GM10248 (cell line): ENCODE measurements at places on chromosomes 3 and 15.
A peak's percentile ranks its signal among the peaks of the same experiment; 100 is the strongest.

GRCh38 chr3:181726351-181727330 lies 14.9 kb downstream of the SOX2 start:
- no peak for DNase-seq

DNA sequence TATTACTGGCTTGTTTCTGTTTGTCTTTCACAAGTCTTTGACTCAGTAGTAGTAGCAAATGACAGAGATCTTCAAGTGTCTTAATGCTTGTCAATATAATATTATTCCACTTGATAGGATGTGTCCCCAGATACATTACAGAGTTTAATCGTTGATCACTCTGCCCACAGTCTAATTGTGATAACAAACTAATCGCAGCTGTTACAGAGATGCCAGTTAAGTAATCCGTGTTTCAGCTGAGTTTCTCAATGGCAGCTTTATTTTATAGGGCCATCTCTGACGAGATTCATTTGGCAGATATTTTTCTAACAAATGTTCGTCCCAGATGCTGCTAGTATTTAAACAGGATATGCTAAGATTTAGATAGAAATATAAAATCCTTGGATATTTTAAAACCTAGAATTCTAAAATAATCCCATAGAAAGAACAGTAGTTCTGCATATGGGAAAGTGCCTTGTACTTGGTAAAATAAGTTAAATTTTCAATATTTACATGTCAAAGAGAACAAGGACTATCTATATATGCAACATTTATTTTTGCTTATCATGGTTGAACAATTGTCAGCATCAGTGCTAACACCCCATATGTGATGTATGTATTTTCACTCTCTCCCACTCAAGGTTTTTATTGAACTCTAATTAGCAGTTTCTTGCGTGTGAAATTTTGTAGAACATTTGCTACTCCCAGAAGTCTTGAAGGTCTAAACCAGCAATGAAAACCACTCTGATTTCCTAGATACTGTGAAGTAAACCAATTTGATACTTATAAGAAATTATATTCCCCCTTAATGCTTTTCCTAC lies 185.5 kb downstream of the MBNL1 start:
- no peak for DNase-seq

DNA sequence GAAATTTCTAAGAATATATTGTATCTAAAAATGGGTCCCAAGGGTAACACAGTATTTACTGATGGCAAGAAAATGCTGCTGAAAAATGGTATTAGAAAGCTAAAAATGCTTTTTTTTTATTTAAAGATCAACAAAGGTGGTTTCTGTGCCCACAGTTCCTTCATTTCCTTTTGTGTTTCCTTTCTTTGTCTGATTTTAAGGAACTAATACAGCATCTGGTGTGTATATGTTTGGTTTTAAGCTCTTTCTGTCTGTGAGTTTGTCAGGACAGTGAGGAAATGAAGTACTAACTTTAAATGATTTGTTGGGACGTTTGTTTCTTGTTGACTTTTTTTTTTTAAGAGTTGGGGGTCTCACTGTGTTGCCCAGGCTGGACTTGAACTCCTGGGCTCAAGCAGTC lies 38.2 kb downstream of the RASA2 start:
- no peak for DNase-seq

- DNase-seq: no peak
These were observed 398.5 kb downstream of the ROBO1 start for GRCh38 chr3:79369306-79369705.

GRCh38 chr3:143122608-143123352 lies 3.2 kb downstream of the CHST2 start:
- peak; percentile 29 for DNase-seq
